ENCODE measurements at places on chromosomes 1 and 21.

GRCh38 chr1:228176461-228177182, 11.0 kb downstream of the IBA57 start:
- DNase-seq, result no peak

DNA sequence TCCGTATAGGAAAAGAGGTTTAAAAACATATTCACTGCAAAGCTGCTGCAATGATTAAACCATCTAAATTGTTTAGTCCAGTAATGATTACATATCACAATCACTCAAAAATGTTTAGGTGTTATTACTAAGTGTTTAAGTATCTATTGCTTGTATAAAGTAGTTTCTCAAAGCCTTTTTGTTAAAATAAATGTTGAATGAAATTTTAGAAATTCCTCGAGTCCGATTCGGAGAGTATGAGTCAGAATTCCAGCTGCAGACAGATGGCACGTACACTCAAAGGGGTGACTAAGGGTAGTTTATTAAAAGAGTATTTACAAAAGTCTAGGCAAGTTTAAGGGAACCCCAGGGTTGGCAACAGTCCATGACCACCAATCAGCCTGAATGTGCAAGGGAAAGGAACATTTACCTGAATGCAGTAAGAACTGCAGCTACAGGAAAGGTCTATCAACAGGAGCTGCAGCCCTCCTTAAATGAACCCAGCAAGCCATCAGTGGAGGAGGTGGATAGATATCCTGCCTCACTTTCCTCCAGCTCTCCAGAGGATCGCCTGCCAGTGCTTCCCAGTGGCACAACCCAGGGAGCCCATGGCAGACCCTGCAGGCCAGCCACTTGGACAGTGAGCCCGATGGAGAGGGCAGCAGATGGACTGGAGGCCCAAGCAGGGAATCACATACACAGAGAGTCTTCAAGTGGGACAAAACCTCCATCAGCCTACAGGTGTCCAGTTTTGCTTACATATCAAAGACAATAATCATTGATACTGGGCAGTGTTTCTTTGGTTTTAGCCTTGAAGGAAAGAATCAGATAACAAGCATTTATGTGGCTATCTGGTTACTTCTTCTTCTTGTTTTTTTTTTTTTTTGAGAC, 92.1 kb upstream of the SLC44A3 start:
- DNase-seq, result no peak

DNA sequence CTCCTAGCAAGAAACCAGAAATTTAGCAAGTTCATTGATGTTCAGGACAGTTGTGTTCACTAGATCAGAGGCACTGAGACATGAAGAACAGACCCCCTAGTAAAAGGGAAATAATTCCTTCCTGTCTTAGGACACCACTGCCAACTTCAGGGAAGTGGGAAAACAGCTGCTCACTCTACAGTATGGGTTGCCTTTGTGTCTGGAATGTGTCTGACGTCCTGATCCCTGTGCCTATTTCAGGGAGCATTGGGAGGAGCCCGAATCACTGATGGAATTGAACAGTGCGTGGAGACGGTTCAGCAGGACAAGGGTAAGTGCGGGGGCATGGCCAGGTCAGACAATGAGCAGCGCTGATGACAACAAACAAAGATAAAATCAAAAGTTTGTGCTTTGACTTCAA, 21.0 kb downstream of the S100A11 start:
- DNase-seq, result no peak

DNA sequence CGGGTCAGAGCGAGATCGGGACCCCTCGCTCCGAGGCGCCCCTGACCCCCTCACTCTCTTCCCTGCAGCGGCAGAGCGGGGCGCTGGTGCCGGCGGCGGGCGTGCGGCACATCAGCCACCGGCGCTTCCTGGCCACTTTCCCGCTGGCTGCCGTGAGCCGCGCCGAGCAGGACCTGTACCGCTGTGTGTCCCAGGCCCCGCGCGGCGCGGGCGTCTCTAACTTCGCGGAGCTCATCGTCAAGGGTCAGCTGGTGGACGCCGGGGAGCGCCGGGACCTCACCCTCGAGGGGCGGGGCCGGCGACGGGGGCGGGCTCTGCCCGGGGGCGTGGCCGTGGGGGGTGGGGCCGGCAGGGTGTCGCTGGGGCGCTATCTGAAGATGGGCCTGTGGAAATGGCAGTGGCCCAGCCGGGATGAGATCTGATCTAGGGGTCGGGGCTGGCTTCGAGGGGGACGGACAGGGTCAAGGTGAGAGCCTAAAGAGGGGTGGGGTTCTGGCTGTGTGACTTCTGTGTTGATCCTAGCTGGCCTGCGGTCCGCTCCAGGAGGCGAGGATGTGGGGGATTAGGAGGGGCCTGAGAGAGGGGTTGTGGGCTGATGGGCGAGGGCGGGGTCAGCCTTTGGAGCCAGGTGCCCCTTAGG, 23.6 kb downstream of the PTPRU start:
- no peak for DNase-seq

DNA sequence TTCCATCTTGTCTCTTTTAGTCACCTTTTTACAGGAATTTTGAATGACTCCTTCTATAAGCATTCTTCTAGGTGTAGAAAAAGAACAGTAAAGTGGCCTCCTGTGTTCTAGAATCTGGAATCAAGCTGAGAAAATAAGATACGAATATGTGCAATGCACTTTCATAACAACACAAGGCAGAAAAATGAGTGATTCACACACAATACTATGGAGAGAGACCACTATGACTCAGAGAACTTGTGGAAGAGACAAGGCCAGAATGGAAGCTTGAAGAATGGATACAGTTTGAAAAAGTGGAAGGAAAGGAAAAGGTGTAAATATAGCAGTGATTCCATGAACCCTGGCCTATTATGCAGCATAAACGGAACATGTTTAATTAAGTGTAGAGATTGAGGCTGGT, 57.1 kb upstream of the SAMSN1 start:
- no peak for DNase-seq

Data from NCI-H1417 treated with DMSO at 0.1 percent for 48 hours (cell line).